ENCODE measurements at places on chromosomes 4 and X. TPM values are rescaled to one million over a fixed set of nuclear protein-coding genes. Genes with fewer than 3 reads are reported as not detected.

The MAGEA10 gene
- 0.11 TPM for polyA plus RNA-seq

The PAGE3 gene
- not detected for polyA plus RNA-seq

The FAT4 gene
- polyA plus RNA-seq, result 33.8 TPM

The HELT gene
- polyA plus RNA-seq, result not detected

The MAGEA8 gene
- 0.12 TPM for polyA plus RNA-seq

The RADX gene
- polyA plus RNA-seq, result 6.5 TPM

The RHOXF2B gene
- not detected for polyA plus RNA-seq

The GRIPAP1 gene
- 40.3 TPM for polyA plus RNA-seq

The MAGEA1 gene
- polyA plus RNA-seq, result not detected

The CYP2U1 gene
- 6.0 TPM for polyA plus RNA-seq

The NPY1R gene
- 3.0 TPM for polyA plus RNA-seq

The IL21 gene
- not detected for polyA plus RNA-seq

The SOX3 gene
- not detected for polyA plus RNA-seq

DNA sequence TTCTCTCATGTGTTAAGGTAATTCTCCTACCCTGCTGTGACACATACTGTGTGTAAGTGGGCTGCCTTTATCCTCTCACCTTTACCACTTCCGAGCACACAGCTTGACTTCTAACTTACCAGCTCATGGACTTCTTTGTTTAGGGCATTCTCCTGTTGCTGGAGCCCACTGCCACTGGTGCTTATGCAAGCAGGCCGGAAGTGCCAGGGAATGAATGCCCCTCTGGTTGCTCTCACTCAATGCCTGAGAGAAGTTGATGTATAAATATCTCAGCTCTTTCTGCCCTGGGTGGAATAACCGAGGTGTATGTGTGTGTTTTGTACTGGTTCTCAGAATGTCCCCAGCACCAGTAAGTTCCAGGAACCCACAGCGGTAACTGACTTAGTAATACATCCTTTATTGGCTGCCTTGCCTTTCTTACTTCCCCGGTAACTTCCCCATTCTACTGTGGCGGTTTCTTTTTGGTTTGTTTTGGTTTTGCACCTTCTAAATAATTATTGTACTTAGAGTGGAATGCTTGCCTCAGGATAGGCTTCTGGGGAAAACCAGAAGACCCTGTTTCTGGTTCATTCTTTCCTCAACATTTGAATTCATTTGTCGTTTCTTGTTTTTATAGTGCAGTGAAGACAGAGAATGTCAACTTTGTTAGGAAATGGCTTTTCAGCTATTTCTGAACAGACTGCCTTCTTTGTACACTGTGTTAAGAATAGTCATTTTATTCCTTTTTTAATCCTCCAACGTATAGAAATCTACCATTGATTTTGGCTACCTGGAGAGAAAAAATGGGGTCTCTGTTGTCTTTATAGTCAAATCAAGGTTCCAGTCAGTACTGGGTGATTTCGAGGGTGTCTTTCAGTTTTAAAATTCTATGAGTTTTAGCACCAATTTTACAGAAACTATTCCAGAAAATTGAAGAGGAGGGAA is 45.4 kb downstream of the CXorf58 start:
- DNase-seq, result no peak

GRCh38 chr4:151990201-151990600 is 229.4 kb upstream of the GATB start:
- DNase-seq, result no peak

DNA sequence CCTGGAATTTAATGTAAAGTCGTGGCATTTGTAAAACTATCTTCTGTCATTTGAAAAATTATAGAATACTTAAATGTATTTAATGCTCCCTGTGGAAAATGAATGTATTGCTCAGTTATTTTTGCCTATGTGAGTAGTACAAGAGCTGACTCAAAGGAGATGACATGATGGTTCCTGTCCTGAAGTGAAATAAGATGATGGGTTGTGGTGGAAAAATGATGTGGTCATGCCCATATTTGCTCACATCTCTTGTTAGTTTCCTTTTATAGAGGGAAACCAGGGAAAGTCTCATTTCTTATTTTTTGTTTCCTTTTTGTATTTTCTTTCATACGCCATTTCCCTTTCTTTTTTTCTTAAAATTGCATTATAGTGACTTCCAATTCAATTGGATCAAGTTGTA is 23.7 kb downstream of the PLS3 start:
- DNase-seq, result no peak

DNA sequence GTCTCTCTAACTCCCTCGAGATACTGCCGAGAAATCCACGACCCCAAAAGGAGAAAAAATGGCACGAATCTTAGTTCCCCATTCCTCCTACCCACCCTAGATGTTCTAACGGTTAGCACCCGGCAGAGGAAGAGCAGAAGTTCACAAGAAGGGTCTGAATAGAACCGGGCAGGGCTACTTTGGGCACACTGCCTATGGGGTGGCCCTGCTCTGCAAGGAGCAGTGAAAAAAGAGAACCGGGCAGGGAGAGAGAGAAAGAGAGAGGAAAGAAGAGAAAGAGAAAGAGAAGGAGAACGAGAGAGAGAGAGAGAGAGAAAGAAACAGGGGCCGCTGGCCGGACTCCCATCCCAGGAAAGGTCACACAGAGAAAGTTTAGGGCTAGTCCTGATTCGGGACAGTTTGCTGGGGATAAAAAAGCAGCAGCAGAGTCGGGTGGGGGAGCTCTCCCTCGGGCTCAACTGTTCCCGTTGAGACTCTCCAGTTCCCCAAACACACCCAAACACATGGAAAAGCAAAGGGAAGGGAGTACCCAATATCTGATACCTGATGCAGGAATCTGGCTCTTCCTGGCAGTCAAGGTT is 468 bp downstream of the GLA start:
- DNase-seq, result no peak

- no peak for DNase-seq
Observed at GRCh38 chrX:24480400-24480865, 15.3 kb downstream of the PDK3 start.

GRCh38 chr4:125123570-125124109 is 191.1 kb upstream of the FAT4 start:
- DNase-seq, result no peak

GRCh38 chrX:133094098-133094731 is 2.7 kb downstream of the USP26 start:
- no peak for DNase-seq

GRCh38 chr4:91256043-91256442 is 1047.7 kb upstream of the GRID2 start:
- DNase-seq, result no peak

DNA sequence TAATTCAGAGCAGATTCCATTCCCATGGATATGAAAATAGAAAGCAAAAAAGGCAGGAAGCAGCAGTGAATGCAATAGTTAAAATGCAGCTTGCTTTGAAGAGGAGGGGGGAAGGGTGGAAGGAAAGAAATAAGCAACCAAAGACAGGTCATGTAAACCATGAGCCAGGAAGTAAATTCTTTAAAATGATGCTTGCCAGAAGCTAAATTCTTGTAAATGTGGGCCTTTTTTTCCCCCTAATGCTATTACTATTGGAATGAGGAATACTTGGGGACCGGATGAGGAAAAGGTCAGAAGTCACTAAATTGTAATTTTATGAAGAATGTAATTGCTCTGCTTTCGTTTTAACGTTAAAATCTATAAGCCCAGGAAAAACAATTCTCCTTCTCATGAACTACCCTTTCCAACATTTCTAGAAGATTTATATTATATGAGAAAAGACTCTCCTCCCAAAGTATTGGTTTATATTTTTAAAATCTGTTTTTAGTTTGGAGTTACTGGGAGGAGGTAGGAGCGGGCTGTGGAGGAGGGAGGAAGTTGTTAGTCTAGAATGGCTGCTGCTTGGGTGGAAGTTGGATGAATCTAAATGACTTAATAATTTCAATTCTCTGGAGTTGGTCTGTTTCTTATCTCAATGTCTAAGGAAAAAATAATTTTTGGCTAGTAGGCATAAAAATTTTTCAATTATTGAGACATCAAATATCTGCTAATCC is 77.6 kb upstream of the PCDH18 start:
- peak; percentile 32 for DNase-seq

- no peak for DNase-seq
Observed at GRCh38 chr4:139795527-139796314, 130.1 kb downstream of the MGST2 start.

GRCh38 chr4:147581606-147582350 is 35.4 kb upstream of the TMEM184C start:
- no peak for DNase-seq

DNA sequence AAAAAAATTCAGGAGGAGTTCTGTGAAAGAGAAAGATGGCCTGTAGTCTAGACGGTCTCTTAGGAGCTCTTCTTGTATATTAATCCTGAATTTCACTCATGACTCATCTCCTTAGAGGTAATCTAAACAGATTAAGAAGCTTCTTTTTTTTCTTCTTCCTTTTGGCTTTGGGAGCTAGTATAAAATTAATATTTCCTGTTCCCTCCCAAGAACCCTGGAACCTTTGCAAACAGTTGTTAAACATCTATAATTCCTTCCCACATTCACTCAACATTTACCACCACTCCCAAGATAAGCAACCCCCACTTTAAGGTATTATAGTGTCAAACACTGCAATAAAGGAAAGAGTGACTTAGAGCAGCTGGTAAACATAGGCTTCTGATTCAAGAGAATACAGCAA is 146.4 kb upstream of the EDNRA start:
- DNase-seq, result no peak

DNA sequence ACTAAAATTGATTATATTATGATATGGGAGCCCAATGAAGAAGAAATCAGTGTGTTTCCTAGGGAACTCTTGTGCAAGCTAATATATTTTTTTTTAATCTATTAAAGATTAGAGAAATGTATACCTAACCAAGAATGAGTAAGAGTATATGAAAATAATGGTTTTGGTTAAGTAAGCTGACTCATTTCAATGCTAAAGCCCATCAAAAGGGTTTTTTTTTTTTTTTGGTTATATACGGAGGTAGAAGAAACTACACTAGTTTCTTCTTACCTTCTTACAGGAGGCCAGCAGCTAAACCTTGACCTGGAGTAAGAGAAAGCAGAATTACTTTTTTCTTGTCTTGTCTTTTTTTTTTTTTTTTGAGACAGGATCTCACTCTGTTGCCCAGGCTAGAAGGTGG is 27.5 kb downstream of the RUFY3 start:
- no peak for DNase-seq

- no peak for DNase-seq
Observed at GRCh38 chr4:53804719-53805118, 213.4 kb upstream of the LNX1 start.

GRCh38 chr4:55979562-55979961 is 30.8 kb downstream of the CEP135 start:
- DNase-seq, result no peak

- DNase-seq, result no peak
Observed at GRCh38 chr4:171676555-171677215, 136.5 kb upstream of the GALNTL6 start.

GRCh38 chr4:152028131-152028530 is 267.3 kb upstream of the GATB start:
- no peak for DNase-seq
